ENCODE measurements at places on chromosomes 6 and 20.

GRCh38 chr6:118525913-118526780 is 21.9 kb upstream of the PLN start:
- DNase-seq, result no peak

DNA sequence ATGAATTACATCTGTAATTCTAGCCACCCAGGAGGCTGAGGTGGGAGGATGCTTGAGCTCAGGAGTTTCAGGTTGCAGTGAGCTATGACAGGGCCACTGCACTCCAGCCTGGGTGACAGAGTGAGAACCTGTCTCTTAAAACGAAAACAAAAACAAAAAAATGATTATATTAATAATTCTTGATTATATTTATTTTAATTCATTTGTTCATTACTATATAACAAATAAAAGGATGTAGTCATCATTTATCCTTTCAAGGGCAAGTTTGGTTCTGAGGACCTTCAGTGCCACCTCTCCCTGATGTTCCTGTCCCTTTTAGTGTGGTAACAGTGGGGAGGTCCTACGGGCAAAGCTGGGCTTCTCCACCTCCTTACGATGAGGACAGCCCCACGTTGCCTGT is 167.1 kb upstream of the SCGN start:
- DNase-seq, result no peak

DNA sequence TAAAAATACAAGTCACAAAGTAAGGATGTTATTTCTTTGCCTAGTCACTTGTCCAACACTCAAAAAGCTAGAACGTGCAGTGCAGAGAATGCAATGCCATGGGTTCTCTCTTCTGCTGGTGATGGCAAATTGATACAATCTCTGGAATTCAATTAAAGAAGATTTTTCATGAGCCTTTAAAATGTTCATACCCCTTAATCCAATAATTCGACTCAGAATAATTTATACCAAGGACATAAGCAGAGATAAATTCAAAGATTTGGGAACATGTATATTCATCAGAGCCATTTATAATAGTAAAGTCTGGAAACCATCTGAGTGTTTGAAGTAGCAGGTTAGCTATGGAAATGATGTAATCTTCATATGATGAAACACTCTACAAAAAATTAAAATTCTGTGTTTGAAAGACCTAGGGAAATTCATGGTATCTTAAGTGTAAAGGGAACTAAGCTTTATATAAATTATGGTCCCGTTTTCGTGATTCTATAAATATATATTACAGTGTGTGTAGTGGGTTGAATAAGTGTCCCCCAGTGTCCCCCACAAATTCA is 2.8 kb upstream of the AGPAT4 start:
- DNase-seq, result no peak

- no peak for DNase-seq
Measured at GRCh38 chr6:2118136-2118535, 127.3 kb downstream of the GMDS start.

DNA sequence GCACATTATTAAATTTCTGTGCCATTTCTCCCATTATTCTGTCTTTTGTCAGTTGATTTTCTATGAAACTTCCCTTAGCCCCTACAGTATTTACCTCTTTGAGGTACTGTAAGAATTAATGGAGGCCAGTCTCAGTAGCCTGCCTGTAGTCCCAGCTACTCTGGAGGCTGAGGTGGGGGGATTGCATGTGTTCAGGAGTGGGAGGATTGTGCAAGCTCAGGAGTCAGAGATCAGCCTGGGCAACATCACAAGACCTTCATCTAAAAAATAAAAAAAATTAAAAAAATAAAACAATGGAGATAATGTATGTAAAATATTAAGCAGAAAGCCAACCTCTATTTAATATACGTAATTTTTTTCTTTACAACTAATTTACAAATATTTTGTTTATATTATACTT is 77.8 kb downstream of the OR2B2 start:
- no peak for DNase-seq

DNA sequence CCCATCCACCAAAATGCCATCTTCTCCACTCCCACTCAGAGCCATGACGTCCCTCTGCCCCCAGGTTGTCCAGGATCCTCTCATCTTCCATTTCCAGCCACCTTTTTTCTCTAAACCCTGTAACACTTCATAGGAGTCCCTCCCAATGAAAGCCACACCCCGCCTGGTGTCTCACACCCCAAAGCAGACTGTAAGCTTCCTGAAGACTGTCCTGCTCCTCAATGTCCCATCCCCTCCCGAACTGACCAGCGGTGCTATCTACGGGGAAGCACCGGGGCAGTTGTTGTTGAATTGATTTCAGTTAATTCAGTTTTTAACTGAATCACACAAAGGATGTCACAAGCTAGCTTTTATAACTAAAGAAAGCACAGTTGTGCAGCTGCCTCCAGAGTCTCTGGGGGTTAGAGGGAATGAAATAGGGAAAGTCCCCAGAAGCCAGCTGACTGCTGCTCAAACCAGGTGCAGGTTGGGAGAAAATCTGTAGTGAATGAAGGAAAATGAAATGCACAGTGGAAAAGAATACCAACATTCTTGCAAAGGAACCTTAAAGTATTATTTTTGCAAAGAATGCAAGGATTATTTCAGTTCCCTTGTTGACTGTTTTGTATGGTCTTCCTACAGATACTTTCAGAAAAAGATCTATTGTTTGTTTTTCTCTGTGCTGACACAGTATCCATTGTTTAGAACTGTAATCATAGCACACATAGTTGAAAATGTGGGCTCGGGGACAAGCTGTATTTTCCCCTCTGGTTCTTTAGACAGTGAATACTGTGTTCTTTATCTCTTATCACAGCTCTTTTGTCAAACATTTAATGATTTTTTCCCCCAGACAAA is 222.6 kb upstream of the QKI start:
- no peak for DNase-seq

DNA sequence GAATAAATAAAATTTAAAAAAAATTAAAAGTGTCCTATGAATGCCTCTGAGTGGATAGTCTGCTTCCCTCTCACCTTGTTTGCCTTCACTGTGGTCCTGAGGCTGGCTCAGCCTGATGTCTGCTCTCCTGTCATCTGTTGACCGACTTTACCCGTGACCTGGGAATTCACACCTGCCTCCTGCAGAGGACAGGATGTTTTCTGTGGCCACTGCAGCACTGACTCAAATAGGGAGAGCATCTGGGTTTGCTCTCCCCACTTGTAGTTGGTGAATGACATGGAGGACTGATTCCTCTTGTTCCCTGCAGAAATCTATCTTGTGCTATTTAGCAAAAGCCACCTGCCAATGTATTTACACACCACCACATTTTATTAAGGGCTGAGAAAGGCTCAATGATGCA is 52.4 kb upstream of the ERVFRD-1 start:
- no peak for DNase-seq

- DNase-seq, result no peak
Measured at GRCh38 chr20:4089756-4090487, 74.6 kb upstream of the RNF24 start.

- DNase-seq, result no peak
Measured at GRCh38 chr6:75800133-75800532, 51.1 kb downstream of the MYO6 start.

DNA sequence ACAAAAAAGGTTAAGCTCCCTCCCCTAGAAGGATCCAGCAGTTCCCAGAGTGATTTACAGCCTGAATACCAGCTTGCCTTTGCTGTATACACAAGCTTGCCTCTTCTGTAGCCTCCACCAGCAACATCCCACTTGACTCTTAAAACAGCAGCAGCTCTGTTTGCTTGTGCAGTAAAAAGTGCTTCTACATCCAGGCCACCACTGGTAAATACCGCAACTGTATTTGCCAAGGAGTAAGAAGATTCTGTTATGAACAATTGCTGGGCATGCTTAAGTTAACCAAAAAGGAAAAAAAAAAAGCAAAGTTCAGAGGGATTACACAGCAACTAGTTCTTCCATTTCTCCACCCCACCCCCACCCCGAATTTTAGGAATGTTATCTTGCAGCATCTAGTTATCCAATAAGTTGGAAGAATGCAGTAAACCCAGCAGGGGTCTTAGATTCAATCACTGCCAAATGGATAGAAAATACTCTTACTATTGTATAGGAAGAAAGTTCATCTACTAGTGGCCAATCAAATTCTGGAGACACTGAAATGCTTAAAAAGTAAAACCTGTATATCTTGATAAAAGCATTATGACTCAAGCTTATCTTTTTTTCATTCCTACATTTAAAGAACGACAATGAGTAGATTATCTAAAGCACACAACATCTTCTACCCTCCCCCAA is 4.8 kb downstream of the SALL4 start:
- DNase-seq, result no peak

DNA sequence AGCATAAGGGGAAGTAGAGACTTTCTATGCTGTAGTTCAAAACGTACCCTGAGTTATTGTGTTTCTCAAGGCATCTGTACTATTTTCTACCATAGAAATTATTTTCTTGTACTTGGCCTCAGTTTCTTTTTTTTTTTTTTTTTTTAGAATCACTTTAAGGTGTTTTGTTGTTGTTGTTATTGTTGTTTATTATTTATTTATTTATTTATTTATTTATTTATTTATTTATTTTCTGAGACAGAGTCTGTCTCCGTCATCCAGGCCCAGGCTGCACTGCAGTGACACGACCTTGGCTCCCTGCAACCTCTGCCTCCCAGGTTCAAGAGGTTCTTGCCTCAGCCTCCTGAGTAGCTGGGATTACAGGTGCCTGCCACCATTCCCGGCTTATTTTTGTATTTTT is 179.1 kb downstream of the GRIK2 start:
- DNase-seq, result no peak

DNA sequence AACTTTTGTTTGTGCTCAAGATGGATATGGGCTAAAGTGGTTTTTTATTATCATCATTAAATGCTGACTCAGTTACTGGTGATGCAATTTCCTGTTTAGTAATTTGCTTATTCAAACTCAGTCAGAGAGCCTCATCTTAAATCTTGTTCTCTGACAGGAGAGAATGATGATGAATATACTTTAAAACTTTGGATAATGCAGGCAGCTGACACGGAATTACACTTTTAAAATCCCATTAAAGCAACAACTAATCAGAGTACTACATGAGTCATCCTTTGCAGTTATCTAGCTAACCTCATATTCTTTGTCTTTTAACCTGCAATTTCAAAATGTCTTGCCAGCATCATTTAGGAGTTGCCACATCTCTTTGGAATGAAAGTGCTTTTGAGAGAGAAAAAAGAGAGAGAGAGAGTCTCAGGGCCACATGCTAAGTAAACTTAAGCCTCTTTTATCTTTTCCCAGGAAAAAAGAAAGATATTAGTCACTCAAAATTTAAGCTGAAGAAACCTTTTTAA is 9.2 kb upstream of the C6orf141 start:
- DNase-seq, result no peak

GRCh38 chr6:167324111-167324510 is 775 bp upstream of the TTLL2 start:
- no peak for DNase-seq

- no peak for DNase-seq
Measured at GRCh38 chr6:51349857-51350256, 531.2 kb downstream of the TFAP2B start.

GRCh38 chr20:51493346-51493791 is 49.1 kb downstream of the NFATC2 start:
- no peak for DNase-seq

- DNase-seq, result no peak
Measured at GRCh38 chr20:23294166-23294565, 56.4 kb upstream of the NXT1 start.

- no peak for DNase-seq
Measured at GRCh38 chr6:88764081-88764480, 199.3 kb downstream of the RNGTT start.

DNA sequence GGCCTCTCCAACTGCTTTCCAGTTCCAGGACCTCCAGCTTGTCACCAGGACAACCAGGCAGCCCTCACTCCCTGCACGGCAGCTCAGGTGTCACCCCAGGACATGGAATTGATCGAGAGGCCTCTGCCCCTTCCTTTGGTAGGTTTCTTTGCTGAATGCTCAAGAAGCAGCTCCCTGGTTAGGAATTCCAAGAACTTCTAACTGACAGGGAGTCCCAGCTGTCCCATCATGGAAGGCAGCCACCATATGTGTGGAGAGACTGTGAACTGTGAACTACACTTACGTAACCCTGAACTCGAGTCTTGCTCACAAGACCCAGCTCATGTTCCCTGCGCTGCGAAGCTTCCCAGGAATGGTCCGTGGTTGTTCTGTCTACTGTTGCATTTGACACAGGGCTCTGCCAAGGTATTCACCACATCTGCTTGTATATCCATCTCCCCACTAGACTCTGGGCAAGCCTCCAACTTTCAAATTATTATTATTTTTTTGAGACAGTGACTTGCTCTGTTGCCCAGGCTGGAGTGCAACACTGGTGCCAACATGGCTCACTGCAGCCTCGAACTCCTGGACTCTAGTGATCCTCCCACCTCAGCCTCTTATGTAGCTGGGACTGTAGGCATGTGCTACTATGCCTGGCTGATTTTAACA is 35.7 kb downstream of the MGME1 start:
- no peak for DNase-seq

DNA sequence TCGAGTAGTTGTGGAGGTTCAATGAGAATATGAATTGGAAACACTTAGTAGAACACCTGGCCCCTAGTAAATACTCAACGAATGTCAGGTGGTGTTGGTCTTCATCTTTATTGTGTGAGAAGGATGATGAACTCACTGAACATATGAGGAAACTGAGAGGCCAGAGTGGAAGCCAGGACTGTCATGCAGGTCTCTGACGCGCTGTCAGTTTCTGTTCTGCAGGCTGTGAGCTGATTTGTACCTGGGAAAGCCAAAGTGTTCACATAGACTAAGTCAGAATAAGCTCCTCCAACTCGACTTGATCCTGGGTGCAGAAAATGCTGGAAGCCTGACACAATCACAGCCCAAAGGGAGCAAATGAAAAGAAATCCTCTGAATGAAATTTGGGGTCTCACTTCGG is 222.2 kb downstream of the LY86 start:
- DNase-seq, result no peak

DNA sequence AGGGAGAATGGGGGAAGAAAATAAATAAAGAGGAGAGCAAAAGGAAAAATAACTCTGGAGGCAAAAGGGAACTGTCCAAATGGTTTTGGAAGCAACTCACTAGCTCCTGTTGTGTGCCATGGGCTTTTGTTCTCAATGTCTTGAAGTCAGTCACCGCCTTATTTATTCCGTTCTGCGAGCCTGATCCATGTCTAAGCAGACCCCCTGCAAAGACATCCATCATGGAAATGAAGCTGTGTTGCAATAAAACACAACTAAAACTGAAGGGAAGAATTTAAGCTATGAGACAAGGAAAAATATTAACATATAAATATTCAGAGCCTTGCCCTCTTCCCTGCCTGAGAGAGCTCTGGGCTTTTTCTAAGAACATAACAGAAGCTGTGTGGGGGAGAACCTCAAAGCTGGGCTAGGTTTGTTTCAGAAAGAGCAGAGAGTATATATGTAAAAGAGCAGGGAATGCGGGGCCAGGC is 373.2 kb upstream of the CNR1 start:
- DNase-seq, result no peak

- no peak for DNase-seq
Measured at GRCh38 chr6:157754351-157754750, 68.7 kb upstream of the SNX9 start.

All from stimulated activated CD4-positive, alpha-beta T cell treated with anti-CD3 and anti-CD28 coated beads, Interleukin-1b, Interleukin-23, amount 100 ng/mL, for 1 hour (primary cell).